ENCODE measurements at places on chromosomes 6 and 20.

- no peak for DNase-seq
Measured at GRCh38 chr6:122432816-122433215, 33.4 kb downstream of the HSF2 start.

GRCh38 chr6:128337619-128338018 is 182.8 kb downstream of the PTPRK start:
- no peak for DNase-seq

DNA sequence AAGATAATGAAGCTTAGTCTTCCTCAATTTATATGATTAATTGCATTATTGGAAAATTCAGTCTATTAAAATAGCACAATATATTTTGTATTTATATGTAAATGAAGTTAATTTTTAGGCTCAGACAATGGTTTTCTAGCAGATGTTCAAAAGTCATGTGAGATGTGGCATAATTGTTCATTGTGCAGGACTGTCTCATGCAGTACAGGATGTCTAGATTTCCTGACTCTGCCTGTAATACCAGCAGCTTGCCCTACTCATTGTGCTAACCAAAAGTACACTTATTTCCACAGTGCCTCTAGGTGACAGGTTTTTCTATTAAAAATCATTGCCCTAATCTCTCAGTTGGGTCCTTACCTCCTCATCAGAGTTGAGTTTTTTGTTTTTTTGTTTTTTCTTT is 12.4 kb downstream of the RALGAPB start:
- DNase-seq = no peak

- DNase-seq = no peak
Measured at GRCh38 chr6:153092082-153093013, 38.7 kb downstream of the RGS17 start.

- DNase-seq = no peak
Measured at GRCh38 chr6:160959726-160960435, 31.7 kb upstream of the MAP3K4 start.

GRCh38 chr6:41696788-41697187 is 38.6 kb downstream of the TFEB start:
- no peak for DNase-seq

GRCh38 chr6:17276766-17277165 is 4.4 kb upstream of the RBM24 start:
- DNase-seq = no peak

- DNase-seq = no peak
Measured at GRCh38 chr6:25447570-25447929, 168.4 kb downstream of the CARMIL1 start.

Measured in T1000 (cell line).